Cortex of kidney (tissue), 1 donor: ENCODE measurements at places on chromosomes 13 and 19.

GRCh38 chr13:29969286-29969685 lies 118.9 kb upstream of the UBL3 start:
- DNase-seq = no peak

DNA sequence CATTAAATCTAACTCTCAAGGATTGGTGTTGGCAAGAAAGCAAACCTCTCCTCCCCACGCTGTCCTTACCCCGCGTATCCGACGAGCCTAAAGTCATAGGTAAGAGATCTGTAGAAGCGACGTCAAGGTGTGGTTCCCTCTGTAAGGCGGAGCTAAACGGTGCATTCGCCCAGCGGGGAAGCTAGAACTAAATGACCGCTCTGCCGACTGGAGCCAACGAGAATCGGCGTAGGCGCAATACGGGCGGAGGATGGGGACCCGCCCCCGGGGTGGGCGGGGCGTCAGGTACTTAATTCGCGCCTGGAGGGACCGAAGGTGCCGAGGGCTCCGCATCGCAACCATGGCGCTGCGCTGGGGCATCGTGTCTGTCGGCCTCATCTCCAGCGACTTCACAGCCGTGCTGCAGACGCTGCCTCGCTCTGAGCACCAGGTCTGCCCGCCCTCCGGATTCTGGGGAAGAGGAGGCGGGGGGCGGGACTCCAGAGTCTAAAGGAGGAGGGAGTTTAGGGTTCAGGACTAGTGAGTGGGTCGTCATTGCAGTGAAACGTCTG lies at the start of gene DHDH:
Gene DHDH, plus strand, starts transcription at position 318 of the 551 bp plus-strand sequence. Its CDS starts 23 bp downstream, at position 341.
- no peak for DNase-seq

- no peak for DNase-seq
These were observed 74.9 kb upstream of the KL start for GRCh38 chr13:32941368-32941767.

DNA sequence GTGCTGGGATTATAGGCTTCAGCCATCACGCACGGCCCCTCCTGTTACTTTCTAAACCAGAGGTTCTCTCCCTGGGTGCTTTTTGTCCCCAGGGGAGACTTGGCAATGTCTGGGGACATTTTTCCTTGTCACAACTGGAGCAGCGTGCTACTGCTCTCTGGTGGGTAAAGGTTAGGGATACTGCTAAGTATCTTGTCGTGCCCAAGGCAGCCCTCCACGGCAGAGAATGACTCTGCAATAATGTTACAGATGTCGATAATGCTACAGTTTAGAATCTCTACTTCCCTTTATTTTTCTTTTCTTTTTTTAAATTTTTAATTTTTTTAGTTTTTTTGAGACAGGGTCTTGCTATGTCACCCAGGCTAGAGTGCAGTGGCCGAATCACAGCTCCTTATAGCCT lies 38.0 kb downstream of the ADGRE1 start:
- DNase-seq = no peak

GRCh38 chr13:51291341-51291740 lies 48.1 kb upstream of the SERPINE3 start:
- no peak for DNase-seq

- DNase-seq = no peak
These were observed 38.0 kb upstream of the PNMA8B start for GRCh38 chr19:46533621-46534081.
